ENCODE measurements at places on chromosomes 12 and 14.

DNA sequence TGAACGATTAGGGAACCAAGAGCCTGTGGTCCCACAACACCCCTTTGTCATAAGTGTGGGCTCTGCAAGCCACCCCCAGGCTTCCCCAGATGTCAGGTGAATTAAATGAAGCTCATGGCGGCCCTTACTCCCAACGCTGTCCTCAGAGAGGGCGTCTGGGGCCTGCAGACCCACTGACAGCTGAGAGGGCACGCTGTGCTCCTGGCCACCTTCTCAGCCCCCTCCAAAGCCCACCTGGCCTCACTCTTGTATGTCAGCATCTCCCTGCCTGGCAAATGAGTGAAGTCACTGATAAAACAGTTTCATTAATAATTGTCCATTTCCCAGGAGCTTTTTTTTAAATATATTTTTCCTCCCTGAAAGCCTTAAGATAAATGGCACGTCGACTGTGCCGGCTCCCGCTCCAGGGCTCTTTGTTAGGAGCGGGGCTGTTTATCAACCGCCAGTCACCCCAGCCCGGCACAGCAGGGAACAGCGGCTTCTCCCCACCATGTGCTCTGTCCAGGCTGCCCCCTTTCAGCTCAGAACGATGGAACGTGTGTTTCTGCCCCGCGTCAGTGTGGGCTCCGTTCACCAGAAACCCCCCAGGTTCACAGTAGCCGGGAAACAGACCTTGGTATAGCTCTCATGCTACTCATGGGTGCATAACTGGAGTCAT lies 94.7 kb upstream of the SFSWAP start:
- no peak for DNase-seq

DNA sequence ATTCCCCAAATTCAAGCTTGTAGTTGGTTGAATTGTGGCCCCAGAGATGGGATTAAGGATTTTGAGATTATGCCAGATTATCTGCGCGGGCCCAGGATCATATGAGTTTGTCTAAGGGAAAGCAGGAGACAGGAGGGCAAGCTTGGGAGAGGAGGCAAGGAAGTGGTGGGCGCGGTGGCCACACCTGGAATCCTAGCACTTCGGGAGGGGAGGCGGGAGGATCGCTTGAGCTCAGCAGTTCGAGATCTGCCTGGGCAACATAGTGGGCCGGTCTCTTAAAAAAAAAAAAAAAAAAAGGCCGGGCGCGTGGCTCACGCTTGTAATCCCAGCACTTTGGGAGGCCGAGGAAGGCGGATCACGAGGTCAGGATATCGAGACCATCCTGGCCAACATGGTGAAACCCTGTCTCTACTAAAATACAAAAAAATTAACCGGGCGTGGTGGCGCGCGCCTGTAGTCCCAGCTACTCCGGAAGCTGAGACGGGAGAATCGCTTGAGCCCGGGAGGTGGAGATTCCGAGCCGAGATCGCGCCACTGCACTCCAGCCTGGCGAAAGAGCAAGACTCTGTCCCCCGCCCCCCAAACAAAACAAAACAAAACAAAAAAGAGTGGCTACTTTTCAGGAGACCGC lies 881 bp upstream of the PUS1 start:
- no peak for DNase-seq

DNA sequence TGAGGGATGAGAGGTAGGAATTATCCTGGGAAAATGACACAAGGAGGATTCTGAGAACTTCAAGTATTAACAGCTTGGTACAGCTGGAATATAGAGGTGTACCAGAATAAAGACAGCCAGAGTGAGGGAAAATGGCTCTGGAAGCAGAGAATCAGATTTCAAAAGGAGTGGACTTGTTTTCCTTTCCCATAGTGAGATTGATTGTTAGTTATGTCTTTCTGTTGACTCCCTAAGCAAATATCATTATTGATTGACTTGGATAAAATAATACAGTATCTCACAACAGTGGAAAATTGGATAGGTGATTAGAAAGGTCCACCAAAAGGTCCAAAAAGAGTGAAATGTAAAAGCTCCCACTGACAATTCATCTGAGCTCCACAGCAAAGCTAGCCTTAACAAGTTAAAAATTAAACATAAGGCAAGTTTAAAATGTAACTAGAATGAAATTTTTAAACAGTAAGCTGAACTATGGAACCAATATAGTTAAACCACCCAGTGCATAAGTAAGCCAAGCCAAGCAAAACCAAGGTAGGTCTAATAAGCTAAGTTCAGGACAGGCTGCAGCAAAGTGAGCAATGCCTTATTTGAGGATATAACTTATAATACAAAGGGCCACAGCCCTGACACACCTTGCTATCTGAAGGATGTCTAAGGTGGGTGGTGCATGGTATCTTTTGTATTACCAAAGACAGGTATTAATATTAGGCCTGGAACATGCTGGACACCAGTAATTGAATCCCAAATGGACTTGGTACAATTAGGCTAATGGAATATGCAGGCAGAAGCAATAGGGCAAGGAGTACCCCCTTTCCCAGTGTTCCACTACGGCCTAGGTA lies 21.8 kb downstream of the ENTPD5 start:
- no peak for DNase-seq

DNA sequence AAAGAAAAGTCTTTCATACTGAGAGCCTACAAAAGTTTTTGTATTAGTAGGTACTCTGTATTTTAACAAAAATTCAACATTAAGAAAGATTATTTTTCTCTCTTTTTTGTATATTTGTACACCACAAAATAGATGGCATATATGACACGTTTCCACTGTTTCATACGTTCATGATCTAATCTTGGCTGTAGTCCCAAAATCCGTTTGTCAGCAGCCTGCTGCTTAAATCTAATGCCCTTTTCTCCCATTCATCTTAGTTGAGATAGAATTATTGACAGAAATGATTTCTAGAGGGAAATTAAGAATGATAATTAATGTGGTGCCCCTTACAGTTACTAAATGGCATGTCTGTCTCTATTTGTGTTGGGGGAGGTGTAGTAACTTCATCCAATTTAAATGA lies 140.7 kb upstream of the NOVA1 start:
- DNase-seq, result no peak

- DNase-seq, result no peak
Observed at GRCh38 chr12:70854138-70854537, 66.4 kb downstream of the PTPRR start.

DNA sequence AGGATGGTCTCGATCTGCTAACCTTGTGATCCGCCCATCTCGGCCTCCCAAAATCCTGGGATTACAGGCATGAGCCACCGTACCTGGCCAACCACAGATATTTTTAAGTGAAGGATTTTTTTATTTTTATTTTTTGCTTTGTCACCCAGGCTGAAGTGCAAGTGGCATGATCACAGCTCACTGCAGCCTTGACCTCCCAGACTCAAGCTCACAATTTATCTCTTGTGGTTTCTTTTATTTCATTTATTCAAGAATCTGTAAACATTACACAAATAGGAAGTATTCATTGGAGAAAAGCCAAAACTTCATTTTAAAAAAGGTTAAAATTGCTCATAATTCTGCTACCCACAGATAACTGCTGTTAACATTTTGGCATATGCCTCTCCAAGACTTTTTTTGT lies 13.3 kb downstream of the MOAP1 start:
- no peak for DNase-seq

DNA sequence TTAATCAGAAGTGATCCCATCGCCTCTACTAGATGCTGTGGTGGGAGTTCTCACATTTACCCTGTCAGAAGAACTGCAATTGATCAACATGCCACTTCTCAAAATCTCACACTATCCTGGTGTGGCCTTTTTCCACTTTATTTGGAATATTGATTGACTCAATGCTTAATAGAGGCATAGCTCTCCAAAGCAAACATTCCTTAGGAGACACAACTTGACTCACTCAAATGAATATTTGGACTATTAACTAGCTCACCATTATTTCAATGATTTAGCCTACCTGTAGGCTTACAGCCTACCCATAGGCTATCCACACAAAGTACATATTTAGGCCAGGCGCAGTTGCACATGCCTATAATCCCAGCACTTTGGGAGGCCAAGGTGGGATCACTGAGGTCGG lies 186.5 kb downstream of the KLHL28 start:
- DNase-seq, result no peak

DNA sequence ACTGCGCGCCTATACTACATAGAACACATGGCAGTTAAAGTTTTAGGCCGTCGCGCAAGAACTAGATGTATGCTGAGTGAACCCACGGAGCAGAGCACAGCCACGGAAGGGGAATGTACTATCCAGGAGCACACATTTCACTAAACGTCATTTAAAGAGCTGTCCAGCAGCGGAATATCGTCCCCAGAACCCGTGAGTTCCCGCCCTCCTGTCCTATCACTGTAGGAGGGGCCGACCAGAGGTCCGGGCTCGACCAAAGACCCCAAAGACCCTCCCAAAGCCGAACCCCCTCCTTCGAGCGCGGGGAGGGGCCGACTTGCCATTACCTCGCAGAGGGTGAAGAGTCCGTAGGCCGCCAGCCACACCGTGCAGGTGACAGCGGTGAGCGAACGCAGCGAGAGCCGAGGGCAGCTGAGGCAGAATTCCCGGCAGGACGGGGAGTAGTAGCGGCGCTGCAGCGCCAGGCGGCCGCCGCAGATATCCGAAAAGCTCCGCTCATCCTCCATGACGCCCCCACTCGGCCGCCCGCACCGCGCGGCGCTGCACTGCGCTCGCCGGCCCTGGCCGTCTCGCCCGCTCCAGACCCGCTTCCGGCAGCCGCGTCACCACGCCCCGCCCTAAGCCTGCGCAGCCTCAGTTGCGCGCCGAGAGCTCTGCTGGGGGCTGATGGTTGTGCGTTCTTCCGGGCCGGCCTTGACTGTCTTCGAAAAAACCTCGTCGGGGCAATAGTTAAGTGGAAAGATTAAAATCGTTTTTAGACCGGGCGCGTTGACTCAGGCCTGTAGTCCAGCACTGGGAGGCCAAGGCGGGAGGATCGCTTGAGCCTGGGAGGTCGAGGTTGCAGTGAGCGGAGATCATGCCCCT lies at the start of gene PIGH:
TSS of gene PIGH (minus strand) at position 571 of the 864 bp plus-strand sequence. CDS start at position 506, 65 bp downstream.
- peak; percentile 89 for DNase-seq

DNA sequence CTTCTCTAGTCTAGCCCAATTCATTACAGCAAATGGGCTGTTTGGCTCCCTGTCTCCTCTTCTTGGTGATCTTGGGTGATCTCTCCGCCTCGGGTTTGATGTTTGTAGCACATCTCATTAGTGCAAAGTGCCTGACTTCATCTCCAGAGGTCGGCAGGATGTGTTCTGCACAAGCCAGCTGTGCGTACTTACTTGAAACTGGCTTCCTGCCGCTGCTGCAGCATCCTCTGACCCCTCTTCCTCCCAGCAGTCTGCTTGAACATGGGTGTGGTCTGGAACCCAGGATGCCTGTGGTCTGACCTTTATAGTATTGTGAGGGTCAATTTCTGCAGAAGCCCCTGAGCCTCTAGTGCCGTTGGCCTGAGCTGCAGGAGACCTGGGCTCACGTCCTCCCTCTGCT lies 99.2 kb downstream of the BEGAIN start:
- no peak for DNase-seq

DNA sequence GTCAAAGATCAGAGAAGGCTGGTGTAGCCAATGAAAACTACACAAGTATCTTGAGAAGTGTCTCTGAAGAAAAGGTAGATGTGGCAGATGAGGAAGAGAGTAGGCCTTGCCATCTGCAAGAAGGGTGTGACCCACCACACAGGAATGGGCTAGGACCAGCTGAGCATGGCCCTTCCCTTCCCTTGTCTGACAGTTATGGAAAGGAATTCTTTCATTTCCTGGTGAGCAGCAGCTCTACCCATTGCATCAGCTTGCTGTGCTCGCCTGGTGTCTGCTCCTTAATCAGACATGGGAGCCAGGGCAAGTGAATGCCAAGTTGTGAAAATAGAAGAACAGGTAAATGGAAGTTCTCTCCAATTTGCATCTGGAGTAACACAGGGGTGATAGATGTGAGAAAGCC lies 145.2 kb upstream of the KRR1 start:
- DNase-seq, result no peak

- no peak for DNase-seq
Observed at GRCh38 chr12:86367137-86367536, 110.9 kb upstream of the MGAT4C start.

- no peak for DNase-seq
Observed at GRCh38 chr12:76028571-76029277, 2.9 kb downstream of the PHLDA1 start.

DNA sequence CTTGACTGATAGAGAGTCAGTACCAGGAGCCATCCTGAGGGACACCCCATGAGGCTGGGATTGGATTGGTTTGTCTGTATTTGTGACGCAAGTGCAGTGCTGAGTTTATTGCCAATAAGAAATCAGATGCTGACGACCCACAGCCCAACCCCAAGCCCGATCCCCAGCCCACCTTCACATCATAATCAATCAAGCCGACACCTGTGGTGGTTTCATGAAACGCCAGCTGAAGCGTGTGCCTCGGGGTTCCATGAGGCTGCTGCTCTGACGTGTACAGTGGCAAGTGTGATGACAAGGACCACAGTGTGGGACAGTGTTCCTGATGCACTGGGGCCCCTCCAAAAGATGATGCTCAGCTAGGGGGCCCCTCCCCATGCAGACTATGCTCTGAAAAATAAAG lies 62.1 kb upstream of the C14orf180 start:
- DNase-seq, result no peak

- no peak for DNase-seq
Observed at GRCh38 chr12:102298022-102298421, 100.4 kb upstream of the PMCH start.

DNA sequence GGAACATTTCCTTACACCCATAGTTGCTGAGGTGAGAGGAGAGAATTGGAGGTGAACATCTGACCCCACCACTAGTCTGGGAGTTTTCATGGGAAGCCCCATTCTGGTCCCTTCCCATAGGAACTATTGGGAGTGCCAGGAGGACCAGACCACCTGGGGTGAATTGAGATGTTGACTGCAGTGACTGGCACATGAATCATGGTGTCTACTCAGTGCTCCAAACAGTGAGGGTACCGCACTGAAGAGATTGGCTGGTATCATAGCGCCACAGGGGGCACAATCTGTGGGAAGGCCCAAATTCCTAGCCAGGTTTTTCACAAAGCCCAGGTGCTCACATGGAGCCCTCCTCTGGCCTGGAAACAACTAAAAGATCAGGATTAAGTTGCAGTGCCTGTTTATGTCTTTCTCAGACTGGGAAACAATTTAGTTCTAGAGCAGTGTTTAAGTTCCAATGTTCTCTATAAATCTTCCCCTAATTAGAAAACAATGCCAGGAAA lies 3.7 kb upstream of the RNASE9 start:
- DNase-seq, result no peak

- DNase-seq, result no peak
Observed at GRCh38 chr14:34113005-34113511, 162.2 kb upstream of the EGLN3 start.

DNA sequence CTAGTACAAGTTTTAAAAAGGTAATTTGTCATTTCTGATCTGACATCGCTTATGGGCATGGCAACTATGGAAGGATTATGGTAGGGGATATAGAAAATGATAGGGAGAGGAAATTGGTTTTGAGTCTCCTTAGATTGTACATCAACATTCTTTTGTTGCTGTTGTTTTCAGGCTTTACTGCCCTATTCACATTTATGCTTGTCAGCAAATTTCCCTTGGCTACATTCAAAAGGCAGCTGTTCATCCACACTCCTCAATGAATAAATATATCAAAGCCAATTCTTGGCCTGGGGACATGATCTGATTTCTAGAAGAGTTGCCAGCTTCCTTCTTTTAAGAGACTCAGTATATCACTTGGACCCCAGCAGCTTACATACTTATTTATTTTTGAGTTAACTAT lies 283.4 kb downstream of the CEP128 start:
- DNase-seq, result no peak

Measured in stimulated activated CD4-positive, alpha-beta T cell treated with anti-CD3 and anti-CD28 coated beads, Interleukin-1b, Interleukin-23, amount 100 ng/mL, for 4 hours (primary cell).